ENCODE measurements at places on chromosomes 5 and 9. TPM values are rescaled to one million over a fixed set of nuclear protein-coding genes. Genes with fewer than 3 reads are reported as not detected.

Gene IPO11
- 62.3 TPM for total RNA-seq

GRCh38 chr9:122155796-122156195 lies 3.8 kb downstream of the NDUFA8 start:
- DNase-seq = no peak
- H3K27me3 ChIP-seq = no peaks in the 10 kb centered on the region
- H3K27ac ChIP-seq = no peak overlapping the region
- peaks cover 11% of the 10 kb centered on the region for H3K4me1 ChIP-seq

- no peaks in the 10 kb centered on the region for H3K27me3 ChIP-seq
- H3K27ac ChIP-seq = peak overlapping the region; percentile 30
- DNase-seq = no peak
- no peak overlapping the region for H3K4me3 ChIP-seq
Measured at GRCh38 chr5:72300590-72301339, 19.3 kb downstream of the MRPS27 start.

Gene ZNF879
- 3.5 TPM for total RNA-seq

DNA sequence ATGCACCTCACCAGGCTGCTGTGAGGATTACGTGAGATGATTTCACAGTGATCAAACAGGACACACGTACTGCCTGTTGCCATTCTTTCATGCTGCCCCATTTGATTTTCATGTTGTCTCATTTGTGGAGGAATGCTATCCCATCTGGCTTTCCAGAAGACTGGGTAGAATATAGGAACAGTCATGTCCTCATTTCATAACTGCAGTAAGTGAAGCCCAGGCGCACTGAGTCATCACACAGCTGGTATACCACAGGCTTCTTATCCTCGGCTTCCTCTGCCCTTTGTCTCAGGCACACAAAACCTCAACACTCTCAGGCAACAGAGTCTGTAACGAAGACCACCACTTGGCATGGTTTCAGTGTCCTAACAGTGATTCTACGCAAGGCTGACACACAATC lies 62.3 kb downstream of the LHFPL2 start:
- H3K36me3 ChIP-seq = peaks cover 7% of the 10 kb centered on the region
- no peak overlapping the region for H3K4me3 ChIP-seq
- no peak overlapping the region for H3K27ac ChIP-seq
- no peaks in the 10 kb centered on the region for H3K27me3 ChIP-seq
- H3K4me1 ChIP-seq = 0 out of 2 replicates have a peak, but pooled peaks cover under 1% of the 10 kb centered on the region

DNA sequence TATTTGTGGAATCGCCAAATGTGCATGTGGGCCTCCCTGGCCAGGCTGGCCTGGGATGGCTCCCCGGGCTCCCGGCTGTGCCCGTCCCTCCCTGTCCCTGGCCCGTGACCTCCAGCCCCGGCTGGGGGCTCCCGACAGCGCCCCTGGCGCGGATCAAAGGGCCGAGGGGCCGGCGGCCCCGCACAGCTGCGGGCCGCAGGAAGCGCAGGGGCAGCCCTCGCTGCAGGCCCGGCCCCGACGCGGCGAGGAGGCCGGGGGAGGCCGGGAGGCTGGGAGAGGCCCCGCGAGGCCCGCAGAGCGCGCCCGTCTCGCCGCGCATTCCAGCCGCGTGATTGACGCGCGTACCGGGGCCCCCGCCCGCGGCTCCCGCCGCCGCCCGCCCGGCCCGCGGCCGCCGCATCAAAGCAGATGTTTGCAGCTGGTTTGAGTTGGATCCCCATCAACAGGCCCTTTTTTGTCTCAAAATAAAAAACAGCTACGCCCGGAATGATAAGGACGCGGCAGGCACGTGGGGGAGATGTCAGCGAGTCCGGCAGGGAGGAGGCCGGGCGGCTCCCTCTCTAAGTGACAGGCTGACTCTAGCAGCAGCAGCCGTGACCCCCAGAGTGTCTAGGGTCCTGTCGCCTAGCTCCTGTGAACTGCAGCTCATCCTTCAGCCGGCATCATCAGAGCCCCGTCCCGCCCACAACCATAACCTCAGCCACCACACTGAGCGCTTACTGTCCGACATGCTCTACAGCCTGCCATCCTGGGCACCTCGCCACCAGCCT lies 69.4 kb downstream of the LMX1B start:
- peaks cover 88% of the 10 kb centered on the region for H3K27me3 ChIP-seq
- H3K4me1 ChIP-seq = peaks cover 14% of the 10 kb centered on the region
- no peak overlapping the region for H3K27ac ChIP-seq
- H3K36me3 ChIP-seq = no peaks in the 10 kb centered on the region

Gene ASS1
- total RNA-seq = 98.1 TPM

DNA sequence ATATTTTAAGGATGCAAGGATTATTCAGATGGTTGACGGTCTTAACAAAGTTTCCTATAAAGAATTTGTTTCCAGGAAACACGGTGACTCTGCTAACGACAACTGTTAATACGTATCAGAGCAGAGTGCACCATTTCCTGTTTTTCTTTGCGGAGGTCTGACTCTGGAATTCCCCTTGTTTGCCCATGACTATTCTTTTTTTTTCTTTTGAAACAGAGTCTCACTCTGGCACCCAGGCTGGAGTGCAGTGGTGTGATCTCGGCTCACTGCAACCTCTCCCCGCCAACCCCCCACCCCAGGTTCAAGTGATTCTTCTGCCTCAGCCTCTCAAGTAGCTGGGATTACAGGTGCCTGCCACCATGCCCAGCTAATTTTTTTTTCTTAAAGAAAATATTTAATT lies 115.9 kb downstream of the CDC42SE2 start:
- DNase-seq = no peak
- no peaks in the 10 kb centered on the region for H3K27me3 ChIP-seq
- no peak overlapping the region for H3K4me3 ChIP-seq
- H3K4me1 ChIP-seq = peaks cover 5% of the 10 kb centered on the region
- H3K27ac ChIP-seq = no peak overlapping the region
- H3K36me3 ChIP-seq = no peaks in the 10 kb centered on the region

- H3K36me3 ChIP-seq = no peaks in the 10 kb centered on the region
- no peak overlapping the region for H3K4me3 ChIP-seq
- H3K4me1 ChIP-seq = no peaks in the 10 kb centered on the region
- DNase-seq = no peak
- no peak overlapping the region for H3K27ac ChIP-seq
- H3K27me3 ChIP-seq = no peaks in the 10 kb centered on the region
Measured at GRCh38 chr9:125397736-125398135, 136.1 kb downstream of the GAPVD1 start.

Gene LMBRD2
- total RNA-seq = 6.4 TPM

Gene UTP15
- 33.9 TPM for total RNA-seq

Gene PPP1R26
- 49.8 TPM for total RNA-seq

GRCh38 chr9:93003552-93004407 lies 54.7 kb upstream of the SUSD3 start:
- no peaks in the 10 kb centered on the region for H3K4me1 ChIP-seq
- H3K4me3 ChIP-seq = no peak overlapping the region
- H3K36me3 ChIP-seq = peaks cover 5% of the 10 kb centered on the region
- H3K27ac ChIP-seq = no peak overlapping the region
- no peaks in the 10 kb centered on the region for H3K27me3 ChIP-seq

Gene TPPP
- 1.4 TPM for total RNA-seq

Gene SCGB3A2
- 36.1 TPM for total RNA-seq

DNA sequence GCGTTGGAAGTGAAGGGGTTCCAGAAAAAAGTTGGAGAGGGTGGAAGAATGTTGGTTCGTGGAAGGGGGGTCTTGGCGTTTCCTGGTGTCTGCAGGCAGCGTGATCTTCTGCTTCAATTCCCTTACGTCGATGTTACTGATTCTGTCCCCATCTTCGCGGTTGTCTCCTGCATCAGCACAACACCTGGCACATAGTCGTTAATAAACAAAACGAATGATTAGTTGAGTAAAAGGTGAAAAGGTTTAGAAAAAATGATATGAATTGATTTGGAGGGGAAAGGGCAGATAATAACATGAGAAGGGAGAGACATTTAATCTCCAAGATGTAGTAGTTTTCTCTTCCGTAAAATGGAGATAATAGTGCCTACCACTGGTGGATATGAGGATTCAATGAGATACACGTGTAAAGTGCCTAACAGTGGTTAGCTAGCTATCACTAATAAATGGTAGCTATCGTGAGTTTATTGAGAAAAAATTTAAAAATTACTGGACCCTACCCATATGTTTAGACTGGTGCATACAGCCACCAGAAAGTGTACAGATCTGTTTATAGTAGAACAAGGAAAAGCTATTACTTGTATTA lies 556 bp downstream of the MTREX start:
- H3K27ac ChIP-seq = peak overlapping the region; percentile 93
- no peaks in the 10 kb centered on the region for H3K36me3 ChIP-seq
- no peak for DNase-seq
- H3K27me3 ChIP-seq = no peaks in the 10 kb centered on the region
- peaks cover 18% of the 10 kb centered on the region for H3K4me1 ChIP-seq

Gene MRPL22
- 32.1 TPM for total RNA-seq

DNA sequence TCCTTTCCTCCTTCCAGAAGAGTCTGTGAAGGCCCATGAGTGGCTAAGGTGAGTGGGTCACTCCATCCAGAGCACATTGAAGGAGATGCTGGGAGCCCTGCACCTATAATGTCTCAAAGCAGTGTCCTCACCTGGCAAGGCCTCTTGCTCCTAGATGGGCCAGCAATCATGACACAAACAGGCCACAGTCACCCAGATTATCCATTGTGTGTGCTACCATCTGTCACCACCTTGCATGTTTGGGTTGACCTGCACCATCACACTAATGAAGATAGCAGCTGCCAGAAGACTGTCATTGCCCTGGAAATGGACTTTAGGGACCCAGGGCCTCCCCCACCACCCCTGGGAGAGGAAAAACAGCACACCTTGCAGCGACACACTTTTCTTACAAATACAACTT lies 69.6 kb downstream of the GABBR2 start:
- no peaks in the 10 kb centered on the region for H3K4me1 ChIP-seq
- H3K27ac ChIP-seq = no peak overlapping the region
- DNase-seq = no peak

Data from GM23338 (cell line).